Mesenteric fat pad (tissue), 1 donor: ENCODE measurements at places on chromosomes 11 and 22.

DNA sequence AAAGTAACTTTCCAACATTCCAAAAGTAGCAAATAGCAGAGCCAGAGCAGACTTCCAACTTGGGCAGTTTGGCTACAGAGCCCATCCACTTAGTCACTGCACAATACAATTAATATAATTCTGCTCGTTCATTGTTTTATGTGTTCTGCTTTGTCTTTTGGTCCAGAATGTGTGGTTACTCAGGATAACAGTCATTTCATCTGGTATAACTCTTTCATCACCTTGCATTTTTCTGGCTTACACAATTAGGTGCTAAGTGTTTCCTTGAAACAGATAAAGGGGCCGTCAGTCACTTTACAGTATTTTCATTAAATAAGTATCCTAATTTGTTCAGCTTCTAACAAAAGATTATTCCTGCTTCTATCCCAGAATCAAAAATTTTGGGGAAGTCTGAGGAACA lies 87.2 kb downstream of the LARGE2 start:
- DNase-seq: no peak

DNA sequence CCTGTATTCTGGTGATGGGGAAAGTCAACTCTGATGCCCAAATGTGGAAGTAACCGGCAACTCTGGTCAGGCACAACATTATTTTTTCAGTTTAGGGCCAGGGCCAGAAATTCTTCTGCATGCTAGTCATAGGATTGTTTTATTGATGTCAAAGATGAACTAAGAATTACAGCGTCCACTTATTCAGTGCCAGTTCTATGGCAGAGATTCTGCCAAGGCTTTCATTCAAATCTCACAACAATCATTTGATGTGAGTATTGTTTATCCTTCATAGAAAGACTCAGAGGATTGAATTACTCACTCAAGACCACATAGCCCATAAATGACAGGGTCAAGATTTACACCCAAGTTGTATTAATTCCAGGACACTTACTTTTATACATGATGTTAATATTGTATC lies 87.7 kb downstream of the TMPRSS5 start:
- no peak for DNase-seq

DNA sequence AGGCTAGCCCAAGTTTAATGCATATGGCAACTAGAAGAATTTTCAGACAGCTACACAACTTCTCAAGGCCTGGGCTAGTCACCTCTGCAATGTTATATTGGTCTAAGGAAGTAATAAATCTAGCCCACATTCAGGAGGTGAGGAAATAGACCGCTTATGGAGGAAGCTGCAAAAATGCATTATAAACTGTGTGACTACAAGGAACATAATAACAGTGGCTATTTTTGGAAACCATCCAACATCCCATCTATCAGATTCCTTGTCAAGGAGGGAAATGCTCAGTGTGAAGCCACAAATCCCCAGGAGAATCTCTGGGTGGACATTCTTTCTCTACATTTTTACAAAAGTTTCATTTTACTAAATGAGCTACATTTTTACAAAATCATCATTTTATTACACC lies 76.1 kb downstream of the BBOX1 start:
- DNase-seq: no peak

- DNase-seq: no peak
These were observed 50.2 kb upstream of the TP53I11 start for GRCh38 chr11:45000918-45001317.
